GM12878 (cell line): ENCODE measurements at places on chromosomes 3 and 15. TPM values are rescaled to one million over a fixed set of nuclear protein-coding genes. Genes with fewer than 3 reads are reported as not detected.

Gene SLC7A14
- not detected in 2 replicates for total RNA-seq

Gene CCR9
- total RNA-seq: 1.8 and 2.3 TPM in 2 replicates

Gene PP2D1
- not detected in 2 replicates for total RNA-seq

Gene CSTA
- total RNA-seq: 1.8 and 2.1 TPM in 2 replicates

Gene CFAP91
- total RNA-seq: 0.80 and 1.3 TPM in 2 replicates

Gene GOLGA8J
- total RNA-seq: not detected in 2 replicates

Gene GOLGA6L7
- not detected in 2 replicates for total RNA-seq

Gene NEDD4
- total RNA-seq: 7.2 and 7.7 TPM in 2 replicates

Gene TRIM42
- total RNA-seq: not detected in 2 replicates

Gene SNX22
- 23.2 and 26.1 TPM in 2 replicates for total RNA-seq

Gene TRH
- not detected in 2 replicates for total RNA-seq

Gene REC114
- total RNA-seq: not detected in 2 replicates

DNA sequence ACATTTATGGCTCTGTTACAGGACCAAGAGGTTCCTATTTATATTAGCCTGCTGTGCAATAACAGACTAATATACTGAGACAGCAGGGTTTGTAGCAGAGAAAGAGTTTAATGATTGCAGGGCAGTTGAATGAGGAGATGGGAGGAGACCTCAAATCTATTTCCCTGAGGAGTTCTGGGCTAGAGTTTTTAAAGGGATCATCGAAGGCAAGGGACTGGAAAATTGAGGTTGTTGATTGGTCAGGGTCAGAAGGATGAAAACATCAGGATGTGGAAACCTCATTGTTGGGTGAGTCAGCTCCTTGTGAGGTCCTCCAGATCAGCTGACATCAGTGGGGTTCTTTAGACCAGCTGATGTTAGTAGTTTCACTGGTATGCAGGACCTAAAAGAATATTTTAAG lies 60.6 kb upstream of the GOLGA8B start:
- DNase-seq: no peak

GRCh38 chr15:42207674-42208579 lies at the start of gene VPS39:
VPS39 (minus strand) TSS chr15:42208304; CDS start chr15:42208153, 151 bp downstream.
- DNase-seq: peak; percentile 39

DNA sequence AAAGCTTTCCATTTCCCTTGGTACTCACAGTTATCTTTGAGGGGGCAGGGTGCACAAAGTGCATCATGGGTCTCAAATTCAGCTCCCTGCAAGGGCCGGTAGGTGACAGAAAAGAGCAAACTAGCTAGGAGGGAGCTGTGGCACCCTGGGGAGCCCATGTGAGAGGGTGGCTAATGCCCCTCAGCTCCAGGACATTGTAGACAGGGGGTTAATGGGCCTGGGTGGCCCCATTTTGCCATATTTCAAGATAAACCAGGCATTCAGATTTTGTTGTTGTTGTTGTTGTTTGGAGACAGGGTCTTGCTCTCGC lies 3.7 kb upstream of the SLC6A6 start:
- DNase-seq: no peak

GRCh38 chr3:68985146-68985790 lies 28.2 kb downstream of the EOGT start:
- no peak for DNase-seq

DNA sequence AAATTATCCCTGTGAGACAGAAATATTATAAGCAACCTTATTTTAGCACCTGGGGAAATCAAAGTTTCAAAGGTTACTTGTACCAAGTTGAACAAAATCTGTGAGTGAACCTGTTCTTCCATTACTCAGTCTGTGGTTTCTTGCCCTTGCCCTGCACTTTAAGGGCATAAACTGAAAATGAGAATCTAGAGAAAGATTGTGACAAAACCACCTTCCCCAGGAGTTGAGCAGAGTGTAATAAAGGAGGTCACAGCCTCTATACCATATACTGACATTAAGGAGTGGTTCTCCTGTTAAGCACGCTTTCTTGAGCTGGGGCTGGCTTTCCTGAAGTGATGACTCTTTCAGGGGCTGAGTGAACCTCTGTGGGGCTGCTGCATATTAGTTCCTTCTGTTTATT lies 143.4 kb downstream of the PDCD6IP start:
- peak; percentile 17 for DNase-seq

DNA sequence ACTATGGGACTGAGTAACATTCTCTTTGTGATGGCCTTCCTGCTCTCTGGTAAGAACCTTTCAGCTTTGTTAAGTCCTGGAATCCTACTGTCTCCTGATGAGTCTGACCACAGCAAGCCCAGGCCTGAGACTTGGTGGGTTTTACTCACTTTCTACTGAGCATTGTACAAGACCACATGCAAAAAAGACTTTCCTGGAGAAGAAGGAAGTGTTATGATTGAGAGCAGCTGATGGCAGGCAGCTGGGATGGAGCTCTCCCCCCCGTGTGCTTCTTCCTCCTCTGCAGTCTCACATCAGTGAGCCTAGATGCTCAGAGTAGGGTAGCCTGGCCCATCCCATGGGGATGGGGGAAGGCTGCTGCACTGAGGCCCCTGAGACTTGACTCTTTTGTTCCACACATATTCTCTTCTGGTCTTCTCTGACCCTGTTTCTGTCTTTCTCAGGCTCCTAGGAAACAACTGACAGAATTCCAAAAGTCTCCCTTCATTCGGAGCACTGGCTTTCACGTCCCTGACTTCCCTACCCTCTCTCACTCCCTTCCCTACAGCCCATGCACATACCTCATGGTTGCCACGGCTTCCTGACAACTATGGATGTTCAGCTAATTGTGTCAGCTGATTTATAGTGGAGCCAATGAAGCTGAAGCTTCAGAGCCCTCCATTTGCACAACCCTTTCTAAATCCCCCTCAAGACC lies 36.6 kb downstream of the CD86 start:
- DNase-seq: peak; percentile 83

DNA sequence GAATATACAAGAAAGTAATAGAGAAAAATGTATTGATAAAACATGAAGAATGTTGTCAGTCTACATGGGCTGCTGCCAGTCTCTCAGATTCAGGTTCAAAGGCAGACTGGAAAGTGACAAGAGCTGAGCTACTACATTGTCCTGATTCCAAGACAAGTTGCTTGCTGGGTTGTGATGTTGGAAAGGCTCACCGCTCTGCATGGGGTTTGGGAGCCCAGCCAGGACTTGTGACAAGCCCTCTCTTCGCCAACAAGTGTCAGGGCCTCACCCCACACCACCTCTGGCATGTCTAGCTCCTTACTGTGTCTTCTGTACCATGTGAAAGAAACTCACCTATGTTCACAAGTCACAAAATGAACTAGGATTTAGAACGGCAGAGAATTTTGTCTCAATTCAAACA lies 43.0 kb upstream of the SH3GL3 start:
- DNase-seq: no peak

GRCh38 chr15:71375934-71376333 lies 260.7 kb downstream of the THSD4 start:
- no peak for DNase-seq

GRCh38 chr3:8488411-8488810 lies 13.2 kb upstream of the LMCD1 start:
- DNase-seq: no peak

- DNase-seq: no peak
Observed at GRCh38 chr3:107660306-107660976, 137.7 kb downstream of the BBX start.

GRCh38 chr15:43100971-43101370 lies 4.9 kb downstream of the UBR1 start:
- no peak for DNase-seq

DNA sequence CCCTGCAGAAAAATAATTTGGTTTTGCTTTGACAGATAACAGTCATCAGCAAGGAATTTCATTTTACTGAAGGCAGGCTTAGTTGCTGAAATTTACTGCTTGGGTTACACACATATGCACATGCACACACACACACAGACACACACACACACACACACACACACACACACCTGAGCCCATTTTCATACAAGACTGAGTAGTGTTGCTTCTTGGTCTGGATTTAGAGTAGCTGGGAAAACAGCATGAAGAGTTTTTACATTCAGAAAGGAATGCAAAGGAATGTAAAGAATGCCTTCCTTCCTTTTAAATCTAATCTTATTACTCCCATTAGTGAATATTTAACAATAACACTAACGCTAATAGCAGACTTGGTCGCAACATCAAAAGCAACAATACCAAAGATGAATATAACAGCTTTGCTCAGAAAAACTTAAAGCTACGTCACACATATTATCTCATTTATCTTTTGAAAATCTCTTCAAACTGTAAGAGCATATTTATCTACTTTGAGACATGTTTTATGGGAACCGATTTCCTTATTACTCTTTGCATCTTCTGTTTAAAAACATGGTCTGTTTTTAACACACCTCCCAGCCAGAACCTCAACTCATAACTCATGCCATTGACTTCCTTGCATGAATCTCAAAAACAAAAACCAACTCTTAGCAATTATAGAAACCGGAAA lies 32.5 kb downstream of the RFTN1 start:
- DNase-seq: no peak

DNA sequence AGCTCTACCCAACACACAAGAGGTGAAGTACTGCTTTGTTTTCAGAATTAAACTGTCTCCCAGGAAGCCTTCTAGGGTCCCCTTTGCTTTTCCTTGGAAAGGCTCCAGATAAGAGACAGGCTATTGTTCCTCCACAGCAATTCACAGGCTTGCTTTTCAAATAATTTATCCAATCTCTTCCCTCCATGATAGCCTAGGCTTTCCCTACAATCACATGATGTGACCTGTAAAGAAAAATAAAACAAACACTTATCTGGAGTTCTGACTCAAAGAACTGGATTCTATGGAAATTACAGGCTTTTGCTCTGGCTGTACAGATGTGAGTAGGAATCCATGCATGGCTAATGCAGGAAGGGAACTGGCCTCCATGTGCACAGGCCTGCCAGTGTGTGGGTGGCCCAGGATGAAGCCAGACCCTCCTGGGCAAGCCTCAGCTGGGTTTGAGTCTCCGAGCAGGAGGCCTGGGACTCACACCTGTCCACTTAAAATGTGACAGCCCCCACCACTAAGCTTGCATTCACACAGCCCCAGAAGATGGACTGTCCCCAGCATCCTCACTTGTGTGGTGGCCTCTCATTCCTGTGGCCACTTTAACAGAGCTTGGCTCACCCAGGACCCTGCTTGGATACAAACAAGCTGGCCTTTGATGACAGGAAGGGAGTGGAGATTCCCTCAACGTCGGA lies 75.8 kb upstream of the LEKR1 start:
- no peak for DNase-seq

DNA sequence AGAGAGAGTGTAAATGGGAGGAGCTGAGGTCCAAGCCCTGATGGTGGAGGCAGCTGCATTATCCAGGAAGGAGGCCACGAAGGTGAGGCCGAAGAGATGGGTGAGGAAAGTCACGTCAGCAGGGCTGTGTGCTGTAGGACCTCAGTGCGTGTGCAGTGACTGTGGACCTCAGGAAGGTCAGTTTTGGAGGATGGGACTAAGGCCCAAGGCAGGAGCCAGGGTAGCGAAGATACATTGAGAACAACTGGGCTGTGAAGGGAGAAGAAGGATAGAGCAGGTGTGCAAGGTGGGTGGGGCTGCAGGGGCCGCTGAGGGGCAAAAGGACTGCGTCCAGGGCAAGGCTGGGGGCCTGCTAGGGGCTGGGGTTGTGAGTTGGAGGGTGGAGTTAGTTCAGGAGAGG lies 4.9 kb downstream of the KLHL40 start:
- DNase-seq: no peak

DNA sequence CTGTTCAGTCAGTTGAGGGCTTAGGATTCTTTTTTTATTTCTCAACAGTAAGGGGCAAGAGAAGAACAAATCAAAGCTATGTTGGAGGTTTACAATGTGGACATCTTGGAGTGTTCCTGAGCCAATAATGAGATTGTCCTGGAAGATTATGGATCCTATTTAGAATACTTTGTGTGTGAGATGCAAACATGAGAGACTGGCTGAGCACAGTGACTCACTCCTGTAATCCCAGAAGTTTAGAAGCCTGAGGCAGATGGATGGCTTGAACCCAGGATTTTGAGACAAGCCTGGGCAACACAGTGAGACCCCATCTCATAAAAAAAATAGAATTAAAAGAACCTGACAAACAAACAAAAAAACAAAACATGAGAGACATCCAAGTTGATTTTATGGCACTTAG lies 351.6 kb downstream of the GAP43 start:
- no peak for DNase-seq

GRCh38 chr15:57690341-57690966 lies 16.1 kb upstream of the POLR2M start:
- DNase-seq: no peak

DNA sequence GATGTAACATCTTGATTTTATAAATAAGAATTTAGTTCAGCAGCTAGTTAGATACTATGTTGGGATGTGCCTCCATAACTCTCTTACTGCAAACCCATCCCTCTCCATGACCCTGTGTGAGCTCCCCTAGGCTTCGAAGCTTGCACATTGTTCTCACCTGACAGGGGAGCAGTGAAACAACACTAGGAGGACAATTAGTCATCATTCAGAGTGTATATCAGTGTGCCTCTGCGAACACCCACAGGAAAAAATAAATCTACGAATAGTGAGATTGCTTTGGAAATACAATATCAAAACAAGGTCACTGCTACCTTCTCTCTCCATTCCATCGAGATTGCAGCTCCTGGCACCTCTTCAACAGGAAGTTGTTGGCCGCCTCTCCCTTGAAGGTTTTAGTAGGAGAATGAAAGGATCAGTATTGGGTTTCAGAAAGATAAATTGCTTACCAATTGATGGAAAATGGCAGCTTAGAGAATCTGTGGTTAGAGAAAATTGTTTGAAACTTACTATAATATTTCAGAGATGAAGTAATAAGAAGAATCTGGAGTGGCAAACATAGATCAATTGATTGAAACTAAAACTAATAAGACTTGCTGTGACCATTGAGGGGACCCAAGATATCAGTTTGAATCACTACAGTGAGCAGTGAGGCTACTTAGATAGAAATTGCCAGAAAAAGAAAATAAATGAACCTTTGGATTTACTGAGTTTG lies 103.2 kb downstream of the CHL1 start:
- no peak for DNase-seq

- no peak for DNase-seq
Observed at GRCh38 chr3:119542168-119542767, 17.1 kb downstream of the CD80 start.

DNA sequence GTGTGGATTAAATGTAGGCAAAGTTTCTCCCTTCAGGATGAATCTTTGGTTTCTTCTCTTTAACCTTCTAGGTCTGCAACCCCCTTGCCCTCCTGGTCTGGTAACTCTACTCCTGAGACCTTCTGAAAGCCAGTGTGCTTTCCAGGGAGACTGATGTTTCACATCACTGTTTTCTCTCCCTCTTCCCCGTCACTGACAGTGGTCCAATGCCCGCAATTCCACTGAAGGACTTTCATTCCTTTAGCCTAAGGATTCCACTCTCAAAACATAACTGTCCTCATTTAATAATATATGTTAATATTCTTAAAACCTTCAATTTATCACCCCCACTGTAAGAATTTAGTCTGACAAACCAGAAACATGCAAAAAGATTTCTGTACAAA lies 101.5 kb upstream of the CPNE4 start:
- no peak for DNase-seq

- DNase-seq: no peak
Observed at GRCh38 chr3:131846296-131846924, 188.4 kb downstream of the CPNE4 start.

DNA sequence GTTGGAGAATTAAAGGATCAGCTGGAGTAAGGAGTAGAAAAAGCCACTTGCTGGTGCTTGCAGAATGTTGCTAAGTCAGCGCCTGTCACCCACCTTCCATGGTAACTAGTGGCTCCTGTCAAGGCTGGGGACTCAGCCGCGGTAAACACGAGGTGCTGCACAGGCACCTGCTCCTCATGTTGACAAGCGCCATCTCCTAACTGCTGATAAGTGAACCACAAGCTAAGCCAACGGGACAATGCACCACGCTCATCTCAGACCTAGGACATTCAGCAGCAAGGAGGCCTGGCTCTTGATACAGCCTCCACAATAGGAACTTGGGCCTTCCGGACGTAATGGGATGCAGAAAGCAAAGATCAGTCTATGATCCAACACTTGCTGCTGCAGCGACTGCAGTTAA lies 264.4 kb downstream of the OCA2 start:
- DNase-seq: no peak
